Dermis microvascular lymphatic vessel endothelial cell (primary cell): ENCODE measurements at places on chromosomes 5 and 9. TPM values are rescaled to one million over a fixed set of nuclear protein-coding genes. Genes with fewer than 3 reads are reported as not detected.

C9orf153 gene
- total RNA-seq: 0.38 TPM in 1 of 2 replicates, not detected in the other

TSSK1B gene
- total RNA-seq: not detected in 2 replicates

DOLPP1 gene
- 7.6 and 10.5 TPM in 2 replicates for total RNA-seq

HMGCR gene
- total RNA-seq: 62.6 and 87.3 TPM in 2 replicates

PDE6A gene
- under 0.01 and 0.13 TPM in 2 replicates for total RNA-seq
